Cardiac fibroblast (primary cell): ENCODE measurements at places on chromosomes 2 and 18.
A peak's percentile ranks its signal among the peaks of the same experiment; 100 is the strongest.

- no peak for DNase-seq
Observed at GRCh38 chr2:70468878-70469277, 84.7 kb downstream of the TGFA start.

DNA sequence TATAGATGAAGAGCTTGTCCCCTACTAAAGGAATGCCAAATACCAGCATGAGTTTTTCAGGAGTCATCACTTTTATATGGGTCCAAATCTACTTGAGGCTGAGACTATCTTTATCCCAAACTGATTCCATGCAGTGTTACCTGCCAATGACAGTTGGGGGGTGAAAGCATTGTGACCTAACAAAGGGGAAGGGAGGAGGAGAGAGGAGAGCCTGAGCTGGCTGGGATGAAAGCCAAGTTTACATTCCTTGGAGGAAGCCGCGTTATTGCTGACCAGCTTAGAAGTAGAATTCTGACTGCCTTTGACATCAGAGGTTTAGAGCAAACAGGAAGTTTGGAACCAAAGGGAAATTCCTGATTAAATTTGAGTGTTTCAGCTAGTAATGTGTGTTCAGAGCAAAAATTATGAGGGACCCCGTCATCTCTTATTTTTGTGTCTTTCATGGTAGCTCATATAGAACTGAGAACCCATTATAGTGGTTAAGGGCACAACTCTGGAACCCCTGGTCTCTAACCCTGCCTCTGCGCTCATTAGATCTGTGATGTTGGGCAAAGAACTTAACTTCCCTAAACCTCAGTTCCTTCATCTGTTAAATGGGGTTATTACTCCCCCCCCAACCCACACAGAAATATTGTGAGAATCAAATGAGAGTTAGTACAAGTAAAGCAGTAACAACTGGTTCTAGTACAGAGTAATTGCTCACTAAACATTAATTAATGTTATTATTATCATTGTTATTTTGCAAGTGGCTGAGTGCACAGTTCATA is 199.3 kb upstream of the EPAS1 start:
- peak; percentile 99 for DNase-seq

GRCh38 chr2:227780981-227781615 is 32.5 kb upstream of the CCL20 start:
- no peak for DNase-seq

DNA sequence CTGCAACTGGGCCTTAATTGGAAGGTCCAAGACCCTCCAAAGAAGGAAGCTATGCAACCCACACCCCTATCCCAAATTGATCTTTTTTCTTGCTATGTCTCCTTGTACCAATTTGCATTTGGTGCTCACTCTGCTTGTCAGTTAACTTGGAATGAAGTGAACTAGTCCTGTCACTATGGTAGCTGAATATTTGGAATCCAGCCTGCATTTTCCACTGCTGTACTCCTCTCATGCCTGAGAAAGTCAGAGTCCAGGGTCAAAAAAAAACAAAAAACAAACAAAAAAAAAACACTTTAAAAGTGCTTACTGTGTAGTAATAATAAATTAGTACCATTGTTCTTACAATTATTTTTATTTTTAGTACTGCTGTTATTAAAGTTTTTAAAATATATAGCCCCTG is 462.8 kb upstream of the SLC8A1 start:
- no peak for DNase-seq

DNA sequence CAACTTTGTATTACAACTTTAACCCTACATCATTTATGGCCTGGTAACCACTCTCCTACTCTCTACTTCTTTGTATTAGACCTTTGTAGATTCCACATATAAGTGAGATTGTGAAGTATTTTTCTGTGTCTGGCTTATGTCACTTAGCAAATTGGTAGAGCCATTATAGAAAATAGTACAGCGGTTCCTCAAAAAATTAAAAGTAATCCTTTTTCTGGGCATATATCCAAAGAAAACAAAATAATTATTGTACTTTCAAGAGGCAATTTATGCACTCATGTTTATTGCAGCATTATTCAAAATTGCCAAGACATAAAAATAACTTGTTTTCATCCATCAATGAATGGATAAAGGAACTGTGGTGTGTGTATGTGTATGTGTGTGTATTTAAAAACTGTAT is 537.5 kb upstream of the FSIP2 start:
- no peak for DNase-seq

DNA sequence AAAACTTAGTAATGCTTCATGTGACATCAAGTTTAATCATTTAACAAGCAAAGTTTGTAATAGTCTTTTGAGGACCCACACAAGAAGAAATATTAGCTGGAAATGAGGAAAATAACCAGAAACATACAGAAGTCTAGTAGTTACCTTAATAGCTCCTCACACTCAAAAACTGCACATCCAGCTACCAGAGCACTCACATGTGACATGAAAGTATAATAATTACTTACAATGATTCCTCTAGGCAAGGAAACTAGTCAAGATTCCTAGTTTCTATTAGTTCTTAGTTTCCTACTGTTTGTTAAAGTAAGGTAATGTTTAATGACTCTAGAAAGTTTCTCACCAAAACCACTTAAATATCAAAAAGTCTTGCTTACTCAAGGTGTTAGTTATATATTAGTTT is 335.8 kb downstream of the RAD51AP2 start:
- no peak for DNase-seq

GRCh38 chr18:43534511-43534910 is 257.2 kb upstream of the SYT4 start:
- no peak for DNase-seq

DNA sequence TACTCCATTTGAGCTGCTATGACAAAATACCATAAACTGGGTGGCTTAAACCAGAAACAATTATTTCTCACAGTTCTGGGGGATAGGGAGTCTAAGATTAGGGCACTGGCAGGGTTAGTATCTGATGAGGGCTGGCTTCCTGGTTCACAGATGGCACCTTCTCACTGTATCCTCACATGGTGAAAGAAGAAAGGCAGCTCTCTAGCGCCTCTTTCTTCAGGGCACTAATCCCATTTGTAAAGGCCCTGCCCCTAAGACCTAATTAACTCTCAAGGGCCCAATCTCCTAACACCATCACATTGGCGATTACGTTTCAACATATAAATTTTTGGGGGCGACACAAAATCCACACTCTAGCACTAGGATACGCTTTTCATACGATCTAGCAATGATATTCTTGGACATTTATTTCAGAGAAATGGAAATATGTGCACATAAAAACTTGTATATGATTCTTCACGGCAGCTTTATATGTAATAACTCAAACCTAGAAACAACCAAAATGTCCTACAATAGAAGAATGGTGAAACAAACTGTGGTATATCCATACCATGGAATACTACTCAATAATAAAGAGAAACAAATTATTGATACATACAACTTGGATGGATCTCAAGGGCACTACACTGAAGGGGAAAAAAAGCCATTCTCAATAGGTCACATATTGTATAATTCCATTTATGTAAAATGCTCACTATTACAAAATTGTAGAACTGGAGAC is 111.0 kb downstream of the BCL2L11 start:
- DNase-seq = no peak

DNA sequence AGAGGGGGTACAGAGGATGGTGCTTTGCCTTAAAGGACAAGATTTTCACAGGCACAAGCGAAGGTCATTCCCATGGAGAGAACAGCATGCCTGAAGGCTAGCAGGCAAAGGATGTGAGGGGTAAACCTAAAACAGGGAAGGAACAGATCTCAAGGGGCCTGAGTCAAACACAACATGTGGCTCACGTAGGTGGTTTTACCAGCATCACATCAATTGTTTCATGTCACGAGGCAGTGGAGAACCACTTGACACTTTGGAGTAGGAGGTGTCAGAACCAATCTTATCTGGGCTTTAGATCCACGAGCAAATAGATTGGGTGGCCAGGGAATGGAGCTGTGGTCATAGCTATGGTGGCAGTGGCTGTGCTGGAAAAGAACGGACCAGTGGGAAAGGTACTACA is 8.4 kb downstream of the COX5B start:
- DNase-seq = no peak

DNA sequence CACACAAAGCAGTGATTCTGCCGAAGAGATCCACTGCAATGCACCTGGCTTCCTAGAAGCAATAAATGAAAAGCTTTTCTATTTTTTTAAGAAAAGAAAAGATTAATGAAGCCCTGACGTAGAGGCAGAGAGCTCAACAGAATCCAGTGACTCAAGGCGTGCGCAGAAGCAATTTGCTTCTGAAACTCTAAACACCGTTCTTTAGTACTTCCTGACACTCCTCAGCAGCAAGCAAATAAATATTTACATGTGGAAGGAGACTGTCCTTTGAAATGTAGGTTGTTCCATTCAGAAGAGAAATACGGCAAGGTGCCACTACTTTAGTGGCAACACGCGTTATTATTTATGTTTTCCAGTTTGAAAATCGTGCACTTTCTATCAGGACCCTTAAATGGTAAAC is 126.2 kb upstream of the ZNF516 start:
- DNase-seq = no peak

GRCh38 chr2:102086150-102086872 is 56.2 kb upstream of the IL1R1 start:
- no peak for DNase-seq

DNA sequence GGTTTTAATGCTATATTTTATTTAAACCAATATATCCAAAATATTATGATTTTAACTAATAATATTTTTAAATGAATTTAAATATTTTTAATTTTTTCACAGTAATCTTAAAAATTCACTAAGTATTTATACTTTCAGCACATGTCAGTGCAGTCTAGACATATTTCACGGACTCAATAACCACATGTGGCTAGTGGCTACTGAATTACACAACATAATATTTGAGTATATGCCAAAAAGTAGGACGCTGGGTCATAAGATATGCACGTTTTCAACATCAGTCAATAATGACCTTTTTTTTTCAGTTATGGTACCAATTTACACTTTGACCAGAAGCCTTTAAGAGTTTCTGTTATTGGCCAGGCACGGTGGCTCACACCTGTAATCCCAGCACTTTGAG is 117.7 kb downstream of the GFPT1 start:
- DNase-seq = no peak

DNA sequence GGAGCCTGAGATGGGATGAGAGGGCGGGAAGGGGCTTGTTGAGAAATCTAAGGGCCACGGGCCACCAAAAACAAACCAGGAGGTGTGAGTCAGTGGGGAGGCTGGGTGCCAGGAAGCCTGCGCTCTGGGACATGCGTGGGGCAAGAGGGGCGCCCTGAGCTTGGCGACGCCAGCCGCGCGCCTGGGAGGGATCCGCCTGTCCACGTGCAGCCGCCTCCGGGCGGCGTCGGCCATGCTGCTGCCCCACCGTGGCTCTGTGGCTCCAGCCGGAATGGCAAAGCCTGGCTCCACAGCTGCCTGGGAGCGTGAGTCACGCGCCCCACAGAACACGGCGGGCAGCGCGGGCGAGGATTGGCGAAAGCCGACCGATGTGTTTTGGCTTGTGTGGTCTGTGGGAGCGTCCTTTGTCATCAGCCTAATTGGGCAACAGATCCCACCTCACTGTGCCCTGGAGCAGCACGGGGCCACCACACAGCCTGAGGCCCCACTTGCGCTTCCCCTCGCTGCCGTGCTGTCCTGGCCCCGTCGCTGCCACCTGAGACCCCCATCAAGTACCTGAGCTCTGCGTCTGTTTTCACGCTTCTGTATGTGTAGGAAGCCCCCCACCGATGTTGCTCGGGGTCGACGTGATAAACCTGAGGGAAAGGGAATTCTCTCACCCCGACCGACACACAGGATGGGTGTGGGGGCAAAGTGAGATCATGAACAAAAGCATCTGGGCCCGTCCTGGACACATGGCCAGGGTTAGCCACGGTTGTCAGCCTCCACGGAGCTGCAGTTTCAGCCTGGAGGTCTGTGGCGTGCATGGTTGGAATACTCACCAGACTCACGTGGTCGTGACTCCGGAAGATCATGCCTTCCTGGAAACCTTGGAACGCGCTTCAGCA is 80.5 kb downstream of the NFATC1 start:
- no peak for DNase-seq

DNA sequence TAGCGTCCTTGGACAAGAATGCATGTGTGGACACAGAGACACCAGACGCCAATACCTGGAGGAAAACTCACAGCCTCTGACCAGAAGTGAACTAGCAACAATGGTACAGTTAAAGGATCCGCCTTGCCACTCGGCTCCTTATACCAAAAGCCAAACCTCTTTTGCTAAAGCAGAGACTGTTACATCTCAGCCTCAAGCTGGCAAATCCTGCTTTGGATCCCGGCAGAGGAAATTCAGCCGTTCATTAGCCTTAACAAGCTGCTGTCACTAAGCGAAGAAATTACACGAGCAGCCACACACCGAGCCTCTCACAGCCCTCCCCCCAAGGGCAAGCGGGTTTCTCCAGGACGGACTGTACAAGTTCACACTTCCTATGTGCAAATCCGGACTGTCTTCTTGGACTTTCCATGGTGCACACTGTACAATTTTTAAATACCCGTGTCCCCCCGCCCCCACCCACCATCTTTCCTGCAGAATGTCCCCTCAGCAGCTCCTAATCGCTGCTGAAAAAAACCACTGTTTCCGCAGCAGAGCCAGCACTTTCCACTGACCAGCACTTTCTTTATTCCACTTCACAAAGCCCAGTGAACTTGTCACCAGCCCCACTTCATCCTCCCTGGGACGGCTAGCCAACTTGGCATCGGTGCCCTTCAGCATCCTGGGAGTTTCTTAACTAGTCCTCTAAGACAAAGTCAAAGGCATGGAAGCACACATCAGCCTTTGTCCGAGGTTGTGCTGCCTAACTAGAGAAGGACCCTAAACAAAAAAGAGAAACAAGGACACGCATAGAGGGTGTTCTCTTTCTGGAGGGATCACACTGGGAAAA is 1.5 kb downstream of the KLF7 start:
- DNase-seq = peak; percentile 72
